ENCODE measurements at places on chromosomes 3 and 15.

DNA sequence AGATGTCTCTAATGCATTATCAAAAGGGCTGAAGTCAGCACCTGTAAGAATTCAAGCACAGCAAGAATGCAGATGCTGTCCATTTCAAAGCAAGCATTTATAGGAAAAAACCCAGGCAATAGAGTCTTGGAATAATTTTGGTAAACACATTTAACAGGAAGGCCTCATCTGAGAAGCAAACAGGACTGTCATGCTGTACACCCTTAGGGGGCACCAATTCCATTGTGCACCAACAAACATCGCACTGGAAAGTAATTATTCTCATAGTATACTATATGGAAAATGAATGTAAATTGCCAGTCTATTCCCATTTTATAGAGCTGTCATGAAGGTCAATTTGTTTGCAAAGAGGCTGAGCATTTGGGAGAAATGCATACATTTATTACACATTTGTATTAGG, 247.3 kb upstream of the SUCLG2 start:
- DNase-seq: peak; percentile 1

GRCh38 chr3:194370753-194371152, 1.2 kb upstream of the LRRC15 start:
- no peak for DNase-seq

DNA sequence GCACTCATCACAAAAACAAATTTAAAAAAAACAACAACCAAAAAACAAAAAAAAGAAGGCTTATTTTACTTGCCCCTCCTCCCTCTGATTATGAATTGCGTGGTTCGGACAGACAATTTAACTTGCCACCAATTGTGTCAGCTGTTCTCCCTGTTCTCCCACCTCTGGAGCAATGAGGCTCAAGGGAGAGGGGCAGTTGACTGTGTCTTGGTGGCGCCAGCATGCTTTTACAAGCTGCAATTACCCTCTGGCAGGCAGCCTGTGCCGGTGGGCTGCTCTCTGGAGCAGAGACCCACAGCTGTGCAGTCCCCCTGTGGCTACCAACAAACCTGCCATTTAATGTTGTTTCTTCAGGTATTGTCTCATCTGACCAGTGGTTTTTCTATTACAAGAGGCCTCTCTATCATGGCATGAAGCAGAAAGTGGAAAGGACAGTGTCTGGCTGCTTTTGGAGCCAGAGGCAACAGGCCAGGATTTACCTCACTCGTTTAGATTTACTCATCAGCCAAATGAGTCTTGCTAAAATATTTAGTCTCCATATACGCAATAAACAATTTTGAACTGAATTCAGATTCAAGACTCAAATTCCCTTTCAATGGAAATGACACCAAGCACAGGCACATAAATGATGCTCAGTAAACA, 192.0 kb upstream of the TPRG1 start:
- DNase-seq: no peak

DNA sequence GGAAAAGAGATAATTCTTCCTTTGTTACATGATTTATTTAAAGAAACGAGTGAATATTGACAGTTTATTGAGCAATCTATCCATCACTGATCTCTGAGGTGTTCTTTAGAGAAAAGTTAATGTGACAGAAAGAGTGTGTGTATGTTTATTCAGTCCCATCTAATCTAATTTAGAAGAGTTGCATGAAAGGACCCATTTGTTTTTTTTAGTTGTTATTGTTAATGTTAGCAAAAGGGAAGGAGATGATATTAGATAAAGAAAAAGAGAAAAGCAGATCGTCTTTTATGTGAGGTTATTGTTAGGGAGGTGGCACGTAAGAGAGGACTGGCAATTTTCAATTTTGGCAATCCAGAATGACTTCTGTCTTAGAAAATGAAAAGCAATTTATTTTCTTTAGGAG, 46.5 kb downstream of the NMD3 start:
- DNase-seq: no peak

DNA sequence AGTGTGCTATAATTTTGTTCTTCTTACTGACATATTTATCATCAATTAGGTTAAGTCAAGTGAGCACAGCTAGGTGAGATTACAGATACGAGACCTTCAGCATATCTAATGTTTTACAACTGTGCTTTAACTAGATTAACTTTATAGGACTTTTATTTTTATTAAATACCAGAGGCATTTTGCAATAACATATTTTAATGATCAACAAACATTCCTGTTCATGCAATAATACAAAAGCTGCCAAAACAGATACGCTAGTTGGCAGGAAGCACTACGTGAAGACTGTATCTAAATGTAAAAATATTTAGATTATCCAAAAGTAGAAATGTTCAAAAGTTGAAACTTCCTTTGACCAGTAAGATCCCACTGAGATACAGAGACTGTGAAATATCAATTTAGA, 139.1 kb downstream of the CBLB start:
- DNase-seq: no peak

GRCh38 chr15:58748852-58749531, 515 bp downstream of the ADAM10 start:
- peak; percentile 63 for DNase-seq

DNA sequence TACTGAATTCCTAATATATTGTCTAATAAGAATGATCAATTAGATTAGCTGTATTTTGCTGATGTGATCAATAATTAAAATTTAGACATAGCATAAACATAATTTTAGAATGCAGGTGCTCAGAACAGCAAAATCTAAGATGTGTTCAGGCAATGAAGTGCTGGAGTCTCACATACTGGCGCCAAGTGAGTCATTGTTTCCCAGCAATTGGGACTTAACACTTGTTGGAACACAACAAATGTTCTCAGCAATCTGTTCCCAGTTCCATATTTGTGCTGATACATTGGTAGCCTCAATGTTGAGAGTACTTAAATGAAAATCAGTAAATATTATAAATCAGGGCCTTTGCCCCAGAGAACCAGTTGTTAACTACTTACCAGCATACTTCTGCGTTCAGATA, 619.0 kb downstream of the ROBO1 start:
- DNase-seq: no peak

GRCh38 chr3:81728766-81729544, 32.5 kb downstream of the GBE1 start:
- DNase-seq: no peak

DNA sequence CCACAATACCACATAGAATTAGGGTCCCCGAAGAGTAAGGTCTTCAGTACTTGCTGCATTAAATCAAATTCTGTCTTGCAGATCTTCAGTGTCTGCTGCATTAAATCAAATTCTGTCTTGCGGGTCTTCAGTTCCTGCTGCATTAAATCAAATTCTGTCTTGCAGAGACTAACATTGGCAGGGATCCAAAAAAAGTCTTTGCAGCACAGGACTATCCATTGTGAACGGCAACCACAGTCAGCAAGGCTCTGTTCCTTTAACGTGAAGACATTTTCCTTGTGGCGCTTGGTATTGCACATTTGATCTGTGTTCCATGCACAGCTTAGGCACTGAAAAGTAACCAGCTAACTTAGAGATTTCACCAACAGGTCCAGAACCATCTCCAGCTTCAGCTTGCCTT, 46.8 kb upstream of the POMGNT2 start:
- DNase-seq: no peak

DNA sequence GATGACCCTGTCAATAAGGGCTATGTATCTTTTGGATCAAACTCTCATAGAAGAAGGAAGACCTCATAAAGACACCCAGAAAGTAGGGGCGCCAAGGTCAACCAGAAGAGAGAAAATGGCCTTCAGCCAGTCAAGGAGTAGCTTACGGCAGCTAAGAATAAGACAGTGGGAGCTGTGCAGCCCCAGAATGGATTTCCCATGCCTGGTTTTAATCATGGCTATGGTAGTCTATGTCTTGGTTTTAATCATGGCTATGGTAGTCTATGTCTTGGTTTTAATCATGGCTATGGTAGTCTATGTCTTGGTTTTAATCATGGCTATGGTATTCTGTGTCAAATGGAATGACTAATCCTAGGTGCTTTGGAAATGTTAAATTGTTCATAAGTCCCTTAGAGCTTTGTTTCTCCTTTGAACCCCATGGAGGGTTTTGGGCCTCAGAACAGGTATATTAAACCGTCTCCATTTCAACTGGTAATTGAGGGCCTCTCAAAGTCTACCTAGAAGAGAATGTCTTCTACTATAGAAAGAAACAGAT, 742.0 kb upstream of the CFAP20DC start:
- no peak for DNase-seq

- DNase-seq: peak; percentile 82
Observed at GRCh38 chr3:32177702-32178198, 60.7 kb upstream of the CMTM8 start.

- DNase-seq: no peak
Observed at GRCh38 chr15:83288381-83288801, 3.9 kb upstream of the BNC1 start.

GRCh38 chr15:68421798-68422402, 10.1 kb downstream of the ITGA11 start:
- DNase-seq: no peak

DNA sequence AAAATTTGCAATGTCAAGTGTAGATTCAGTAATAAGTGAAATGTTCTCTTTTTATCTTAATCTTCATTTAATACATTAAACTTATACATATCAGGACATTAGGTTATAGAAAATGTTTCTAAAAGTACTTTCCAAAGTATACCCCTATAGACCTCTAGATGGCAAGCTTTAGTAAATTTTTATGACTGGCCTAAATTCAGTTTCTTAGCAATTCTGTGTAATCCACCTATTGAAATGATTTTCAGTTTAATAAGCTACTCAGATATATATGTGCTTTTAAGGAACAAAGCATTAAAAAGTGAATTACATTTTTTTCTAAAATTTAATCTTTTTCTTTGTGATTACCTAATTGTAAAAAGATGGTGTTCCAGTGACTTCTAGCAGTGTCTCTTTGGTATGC, 342.2 kb downstream of the GBE1 start:
- peak; percentile 12 for DNase-seq

GRCh38 chr3:71041371-71041770, 542.2 kb downstream of the FOXP1 start:
- no peak for DNase-seq

- DNase-seq: peak; percentile 19
Observed at GRCh38 chr15:88401996-88402656, 65.1 kb downstream of the MRPL46 start.
